ENCODE measurements at places on chromosomes 7 and 10. TPM values are rescaled to one million over a fixed set of nuclear protein-coding genes. Genes with fewer than 3 reads are reported as not detected.

- DNase-seq = no peak
Observed at GRCh38 chr10:12703813-12704212, 297.7 kb downstream of the CCDC3 start.

DNA sequence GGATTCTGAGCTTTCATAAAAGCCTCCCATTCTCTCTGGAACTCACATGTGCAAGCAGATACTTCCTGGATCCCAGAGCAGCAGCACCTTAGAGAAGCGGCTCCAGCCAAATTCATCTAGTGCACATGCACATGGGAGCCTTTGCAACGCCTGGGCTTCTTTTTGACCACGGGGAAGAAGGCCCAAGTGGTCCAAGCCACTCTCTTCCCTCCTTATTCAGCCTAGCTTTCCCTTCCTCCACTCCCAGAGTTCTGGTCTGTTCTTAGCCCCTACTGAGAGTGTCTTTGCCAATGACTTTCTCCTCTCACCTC lies 118.7 kb downstream of the ZNF365 start:
- no peak for DNase-seq

DNA sequence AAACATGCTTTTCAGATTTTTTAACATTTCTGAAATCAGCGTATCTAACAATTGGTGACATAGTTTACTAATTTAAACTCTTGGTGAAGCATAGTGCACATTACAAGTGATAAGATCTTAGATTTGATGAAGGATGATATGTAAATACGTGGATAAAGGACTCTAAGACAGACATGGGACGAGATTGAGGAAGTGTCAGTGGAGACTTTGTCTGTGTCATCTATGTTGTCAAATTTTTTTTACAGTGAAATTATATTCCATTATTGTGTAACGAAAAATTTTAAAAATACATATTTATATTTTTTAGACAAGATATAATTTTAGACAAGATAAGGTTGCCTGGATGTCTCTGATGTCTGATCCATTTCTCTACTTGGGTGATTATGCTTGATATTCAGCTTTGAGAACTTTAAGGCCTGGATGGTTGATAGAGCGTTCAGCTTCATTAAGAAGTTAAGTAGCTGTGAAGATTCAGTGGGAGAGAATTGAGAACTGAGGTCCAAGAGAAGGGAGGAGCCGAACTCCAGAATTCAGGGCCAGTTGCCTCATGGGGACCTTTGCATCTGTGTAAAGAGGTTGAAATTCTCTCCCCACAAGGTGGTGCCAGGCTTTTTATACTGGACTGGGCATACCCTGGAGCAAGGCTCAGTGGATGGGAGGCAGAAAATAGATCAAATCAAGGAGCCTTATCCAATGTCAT lies 62.7 kb downstream of the KAT6B start:
- no peak for DNase-seq

DNA sequence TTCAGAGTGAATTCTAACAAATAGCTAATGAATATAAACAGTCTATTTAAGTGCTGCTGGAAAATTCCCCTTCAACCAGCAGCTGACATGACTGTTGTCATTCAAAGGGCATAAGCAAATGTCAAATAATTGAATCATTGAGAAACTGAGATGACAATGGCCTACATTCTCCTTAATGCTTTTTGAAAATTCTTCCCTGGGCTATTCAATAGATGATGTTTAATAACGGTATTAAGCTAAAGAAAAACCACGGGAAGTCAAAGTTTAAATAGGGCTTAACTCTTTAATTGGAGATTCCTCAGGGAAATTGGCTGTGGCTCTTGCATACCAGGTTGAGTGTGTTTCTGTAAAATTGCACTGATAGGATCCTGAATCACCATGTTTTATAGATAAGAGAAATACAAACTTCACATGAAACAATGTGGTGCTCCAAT lies 77.0 kb downstream of the ARL4A start:
- DNase-seq = no peak

DNA sequence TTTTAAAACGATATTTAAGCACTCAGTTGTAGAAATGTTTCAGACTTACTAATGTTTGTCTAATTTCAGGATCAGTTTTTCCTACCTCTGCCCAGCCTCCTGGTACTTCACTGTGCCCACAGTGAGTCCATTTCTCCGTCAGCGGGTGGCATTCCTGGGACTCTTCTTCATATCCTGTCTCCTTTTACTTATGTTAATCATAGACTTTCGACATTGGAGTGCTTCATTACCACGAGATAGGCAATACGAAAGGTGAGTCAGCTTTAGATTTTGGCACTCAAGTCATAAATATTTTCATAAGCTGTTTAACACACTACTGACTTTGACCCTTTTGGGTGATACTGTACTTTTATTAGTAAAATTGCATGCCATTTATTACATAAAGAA lies 2.1 kb downstream of the ENTPD7 start:
- no peak for DNase-seq

The ZNF32 gene
- total RNA-seq = 27.8 TPM

All from lung (tissue), 17 donors.